ENCODE measurements at places on chromosomes 11 and 22.

DNA sequence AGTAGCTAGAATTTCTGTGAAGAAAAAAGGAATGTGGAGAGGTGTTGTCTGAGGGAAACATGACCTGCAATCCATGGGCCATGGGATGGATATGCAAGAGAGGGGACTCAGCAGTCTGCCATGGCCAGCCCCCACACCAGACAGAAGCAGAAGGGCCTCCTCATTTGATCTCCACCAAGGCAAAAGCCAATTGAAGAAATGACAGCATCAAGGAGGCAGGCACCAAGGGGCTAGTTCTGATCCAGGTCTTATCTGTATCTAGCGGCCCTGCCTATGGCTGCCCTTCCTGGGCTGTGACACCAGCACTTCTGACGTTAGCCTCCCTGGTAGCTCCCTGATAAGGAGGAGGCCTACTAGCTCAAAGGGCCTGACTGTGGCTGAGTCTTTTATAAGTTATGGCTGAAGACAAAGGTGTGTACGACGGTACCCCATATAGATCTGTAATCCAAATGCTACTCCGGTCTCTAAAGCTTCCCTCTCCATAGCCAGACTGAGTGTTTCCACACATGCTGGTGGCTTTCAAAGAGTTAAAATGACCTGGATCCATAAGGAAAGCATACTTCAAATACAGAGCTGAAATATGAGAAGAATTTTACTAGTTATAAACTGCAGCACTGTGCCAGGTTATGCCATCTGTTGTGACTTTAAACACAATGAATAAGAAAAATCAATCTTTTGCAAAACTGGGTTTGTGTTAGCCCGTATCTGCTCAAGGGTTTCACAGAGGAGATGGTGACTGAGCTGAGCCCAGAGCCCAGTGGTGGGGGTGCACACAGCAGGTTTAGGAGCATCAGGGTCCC, 34.4 kb downstream of the HIRA start:
- DNase-seq = no peak

GRCh38 chr11:116532066-116532465, 240.7 kb downstream of the BUD13 start:
- DNase-seq = no peak

DNA sequence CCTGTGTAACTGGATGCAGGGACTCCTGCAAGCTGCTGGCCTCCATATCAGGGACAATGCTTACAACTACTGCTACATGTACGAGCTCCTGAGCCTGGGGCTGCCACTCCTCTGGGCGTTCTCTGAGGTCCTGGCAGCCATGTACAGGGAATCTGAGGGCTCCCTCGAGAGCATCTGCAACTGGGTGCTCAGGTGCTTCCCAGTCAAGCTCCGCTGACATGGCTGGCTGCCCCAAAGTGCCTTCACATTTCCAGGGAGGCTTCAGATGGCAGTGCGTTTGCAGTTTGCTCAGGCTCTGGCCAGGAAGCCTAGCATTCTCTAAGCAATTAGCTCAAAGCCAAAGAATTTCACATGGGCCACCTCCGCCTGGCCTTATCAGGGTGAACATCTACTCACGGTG, 117.4 kb upstream of the PARVA start:
- no peak for DNase-seq

DNA sequence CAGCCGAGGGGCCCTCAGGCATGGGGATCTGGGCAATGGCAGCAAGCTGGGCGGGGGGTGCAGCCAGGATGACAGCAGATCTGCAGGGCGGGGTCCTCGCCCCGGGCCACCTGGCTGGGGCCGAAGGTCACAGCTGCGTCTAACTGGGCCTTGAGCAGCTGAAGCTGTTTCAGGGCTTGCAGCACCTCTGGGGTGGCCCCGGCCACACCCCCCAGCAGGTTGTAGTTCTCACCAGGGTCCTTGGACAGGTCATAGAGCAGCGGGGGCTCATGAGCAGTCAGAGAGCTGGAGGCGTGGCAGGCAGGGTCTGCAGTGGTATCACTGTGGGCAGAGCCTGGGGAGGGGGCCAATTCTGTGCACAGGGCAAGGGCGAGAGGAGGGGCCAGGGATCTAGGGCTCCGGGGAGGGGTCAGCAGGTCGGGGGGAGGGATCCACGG, 2.8 kb downstream of the ARSA start:
- DNase-seq = no peak

- no peak for DNase-seq
These were observed 535.1 kb upstream of the ARHGAP42 start for GRCh38 chr11:100151944-100152343.

DNA sequence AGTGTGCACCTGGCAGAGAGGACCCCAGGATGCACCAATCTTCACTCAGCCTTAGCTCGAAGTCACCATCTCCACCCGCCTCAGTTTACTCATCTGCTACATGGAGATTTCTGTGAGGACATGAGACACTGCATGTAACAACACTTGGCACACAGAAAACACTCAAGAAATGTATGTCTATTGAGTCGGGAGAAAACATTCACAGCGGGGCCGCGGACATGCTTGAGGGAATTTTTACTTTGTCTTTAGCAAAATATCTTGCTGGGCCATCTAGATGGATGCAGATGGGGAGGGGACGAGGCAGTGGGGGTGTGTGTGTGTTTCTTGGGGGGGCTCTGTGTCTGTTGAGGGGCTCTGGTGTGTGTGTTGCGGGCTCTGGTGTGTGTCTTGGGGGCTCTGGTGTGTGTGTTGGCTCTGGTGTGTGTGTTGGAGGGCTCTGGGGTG, 28.4 kb upstream of the RFPL3 start:
- DNase-seq = no peak

DNA sequence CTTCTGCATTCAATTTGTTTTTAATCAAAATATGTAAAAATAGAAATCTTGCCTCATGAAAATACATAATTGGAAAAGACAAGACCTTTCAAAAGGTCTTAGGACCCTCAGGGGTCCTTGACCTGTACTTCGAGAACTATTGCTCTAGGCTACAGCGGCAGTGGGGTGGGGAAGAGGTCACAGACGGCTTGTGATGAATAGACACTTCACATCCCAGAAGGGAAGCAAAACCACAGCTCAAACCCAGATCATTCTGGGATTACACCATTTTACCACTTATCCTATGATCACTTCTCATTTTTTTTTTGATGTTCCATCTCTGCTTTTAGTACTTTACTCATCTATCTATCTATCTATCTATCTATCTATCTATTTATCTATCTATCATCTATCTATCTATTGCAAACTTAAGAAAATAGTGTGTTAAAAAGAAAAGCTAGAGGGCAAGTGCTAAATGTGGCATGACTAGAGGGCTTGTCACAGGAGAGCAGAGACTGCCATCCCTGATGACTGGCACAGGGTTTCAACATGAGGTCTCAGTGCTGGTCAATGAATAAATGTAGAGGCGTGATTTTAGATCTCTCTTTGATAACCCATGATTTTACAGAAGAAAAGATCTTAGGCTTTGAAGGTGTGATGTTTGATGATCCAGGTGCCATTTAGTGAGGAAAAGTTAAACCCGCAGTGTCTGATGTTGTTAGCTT, 37.1 kb downstream of the RNF141 start:
- no peak for DNase-seq

DNA sequence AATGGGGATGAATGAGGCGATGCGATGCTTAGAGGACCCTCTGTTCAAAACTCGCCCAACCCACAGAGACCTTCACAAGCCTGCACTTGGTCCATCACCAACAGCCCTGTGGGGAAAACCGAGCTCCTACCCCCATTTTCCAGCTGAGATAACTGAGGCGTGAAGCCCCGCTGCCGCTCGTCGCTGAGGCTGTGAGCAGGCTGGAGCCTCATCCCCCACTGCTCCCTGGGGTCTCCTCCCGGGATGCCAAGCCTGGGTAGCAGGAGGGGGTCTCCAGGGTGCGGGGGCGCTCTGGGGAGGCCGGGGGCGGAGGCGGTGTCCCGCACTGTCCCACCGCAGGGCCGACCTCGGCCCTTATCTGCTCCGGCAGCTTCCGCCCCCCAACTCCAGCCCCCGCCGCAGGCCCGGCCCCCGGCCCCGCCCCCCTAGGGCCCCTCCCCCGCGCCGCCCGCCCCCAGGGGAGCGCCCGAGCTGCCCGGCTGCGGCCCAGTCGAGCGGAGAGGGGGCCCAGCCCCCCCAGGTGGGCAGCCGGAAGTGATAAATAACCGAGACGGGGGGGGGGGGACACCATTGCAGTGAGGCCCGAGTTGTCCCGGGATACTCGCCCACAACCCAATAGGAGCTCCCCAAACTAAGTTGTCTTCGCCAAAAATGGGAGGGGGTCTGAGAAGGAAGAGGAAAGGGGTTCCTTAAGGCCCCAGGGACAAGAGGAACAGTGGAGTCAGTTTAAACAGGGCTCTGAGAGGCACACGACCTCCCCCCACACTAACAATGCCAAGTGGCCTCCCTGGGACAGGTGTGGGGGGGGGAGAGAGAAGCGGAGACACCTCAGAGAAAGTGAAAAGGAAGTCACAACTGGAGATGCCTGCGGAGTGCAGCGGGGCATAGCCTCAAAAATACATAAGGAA, 8.3 kb upstream of the SLC39A13 start:
- peak; percentile 86 for DNase-seq

DNA sequence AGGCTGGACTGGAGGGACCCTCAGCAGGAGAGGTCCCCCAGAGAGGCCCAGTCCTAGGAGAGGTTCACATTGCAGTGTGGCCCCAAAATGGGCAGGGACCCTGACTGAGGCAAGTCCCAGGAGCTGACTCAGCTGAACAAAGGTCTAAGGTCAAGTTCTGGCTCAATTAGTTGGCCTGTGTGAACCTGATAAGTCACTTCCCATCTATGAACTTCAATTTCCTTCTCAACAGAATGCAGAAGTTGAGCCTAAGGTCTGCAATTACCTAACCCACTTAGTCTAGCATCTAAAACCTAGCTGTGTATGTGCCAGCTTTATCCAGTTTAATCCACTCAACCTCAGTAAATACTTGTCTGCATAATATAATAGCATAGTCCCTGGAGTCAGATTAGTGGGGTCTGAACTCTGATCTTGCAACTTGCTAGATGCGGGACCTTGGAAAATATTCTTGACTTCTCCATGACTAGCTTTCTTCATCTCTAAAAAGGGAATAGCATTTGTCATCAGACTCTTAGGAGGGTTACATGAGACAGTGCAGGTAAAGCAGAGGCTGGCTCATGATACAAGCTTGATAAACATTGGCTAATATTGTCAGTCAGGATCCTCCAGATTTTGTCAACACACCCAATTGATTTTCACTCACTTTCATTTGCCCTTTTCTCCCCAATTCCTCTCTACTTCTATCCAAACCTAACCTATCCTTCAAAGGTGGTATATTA, 465.5 kb downstream of the INSC start:
- no peak for DNase-seq

DNA sequence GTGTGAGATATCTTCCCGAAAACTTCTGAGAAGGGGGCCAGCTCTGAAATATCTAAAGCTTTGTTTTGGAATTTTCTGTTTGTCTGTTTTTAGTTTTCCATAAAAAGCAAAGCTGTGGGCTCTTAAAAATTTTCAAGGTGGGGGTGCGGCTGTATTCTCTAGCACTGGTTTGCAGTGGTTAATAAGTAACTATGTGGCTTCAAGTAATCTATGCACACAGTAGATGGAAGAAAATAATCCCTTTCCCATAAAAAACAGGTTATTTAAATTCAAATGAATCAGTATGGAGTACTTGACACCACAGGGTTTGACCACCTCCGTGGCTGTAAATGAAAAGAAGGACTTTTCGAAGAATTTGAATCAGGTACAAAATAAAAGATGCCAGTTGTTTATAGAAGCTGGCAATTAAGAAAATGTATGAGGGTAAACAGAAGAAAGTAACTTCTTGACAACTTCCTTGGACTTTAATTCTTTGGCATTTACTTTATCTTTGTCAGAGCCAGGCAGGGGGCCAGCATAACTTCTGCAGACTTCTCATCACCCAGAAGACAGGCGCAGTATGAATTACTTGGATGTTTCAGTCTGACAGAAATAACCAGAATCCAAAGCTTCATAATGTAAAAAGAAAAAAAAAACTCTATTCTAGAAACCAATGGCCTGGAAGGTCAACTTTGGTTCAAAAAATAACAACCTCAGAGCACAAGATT, 981.0 kb downstream of the DLG2 start:
- no peak for DNase-seq

GRCh38 chr11:20596205-20597153, 2.9 kb upstream of the SLC6A5 start:
- no peak for DNase-seq

DNA sequence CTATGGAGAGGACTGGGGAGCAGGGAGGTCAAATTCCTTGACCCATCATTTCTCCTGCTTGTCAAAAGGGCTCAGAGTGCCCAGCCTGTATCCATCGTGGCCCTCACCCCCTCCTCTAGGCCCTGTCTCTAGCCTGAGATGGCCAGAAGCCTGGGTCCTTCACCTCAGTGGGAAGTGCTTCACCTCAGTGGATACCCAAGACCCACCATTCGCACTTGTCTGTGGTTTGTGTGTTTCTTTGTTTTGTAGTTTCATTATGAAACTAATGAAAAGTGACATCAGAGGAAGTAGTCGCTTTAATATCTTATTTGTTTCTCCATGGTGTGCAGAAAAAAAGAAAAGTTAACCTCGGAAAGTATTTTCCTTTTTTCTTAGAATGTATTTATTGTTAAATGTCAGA, 194.0 kb upstream of the CADM1 start:
- no peak for DNase-seq

DNA sequence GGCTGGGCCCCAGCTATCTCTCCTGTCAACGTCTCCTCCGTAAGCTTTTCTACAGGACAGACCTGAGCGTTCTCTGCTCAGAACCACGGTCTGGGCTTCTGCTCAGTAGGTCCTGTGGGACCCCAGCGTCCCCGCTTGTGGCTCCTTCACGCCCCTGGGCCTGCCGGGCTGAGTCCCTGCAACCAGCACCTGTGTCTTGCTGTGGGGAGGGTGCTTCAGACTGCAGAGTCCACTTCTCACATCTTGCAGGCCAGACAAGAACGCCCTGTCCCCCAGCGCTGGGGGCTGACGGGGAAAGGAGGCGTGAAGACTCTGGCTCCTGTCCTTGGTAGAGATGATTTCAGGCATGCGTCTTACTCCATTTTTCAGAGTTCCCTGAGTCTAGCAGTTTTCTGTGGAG, 1480.8 kb downstream of the BRD1 start:
- no peak for DNase-seq

DNA sequence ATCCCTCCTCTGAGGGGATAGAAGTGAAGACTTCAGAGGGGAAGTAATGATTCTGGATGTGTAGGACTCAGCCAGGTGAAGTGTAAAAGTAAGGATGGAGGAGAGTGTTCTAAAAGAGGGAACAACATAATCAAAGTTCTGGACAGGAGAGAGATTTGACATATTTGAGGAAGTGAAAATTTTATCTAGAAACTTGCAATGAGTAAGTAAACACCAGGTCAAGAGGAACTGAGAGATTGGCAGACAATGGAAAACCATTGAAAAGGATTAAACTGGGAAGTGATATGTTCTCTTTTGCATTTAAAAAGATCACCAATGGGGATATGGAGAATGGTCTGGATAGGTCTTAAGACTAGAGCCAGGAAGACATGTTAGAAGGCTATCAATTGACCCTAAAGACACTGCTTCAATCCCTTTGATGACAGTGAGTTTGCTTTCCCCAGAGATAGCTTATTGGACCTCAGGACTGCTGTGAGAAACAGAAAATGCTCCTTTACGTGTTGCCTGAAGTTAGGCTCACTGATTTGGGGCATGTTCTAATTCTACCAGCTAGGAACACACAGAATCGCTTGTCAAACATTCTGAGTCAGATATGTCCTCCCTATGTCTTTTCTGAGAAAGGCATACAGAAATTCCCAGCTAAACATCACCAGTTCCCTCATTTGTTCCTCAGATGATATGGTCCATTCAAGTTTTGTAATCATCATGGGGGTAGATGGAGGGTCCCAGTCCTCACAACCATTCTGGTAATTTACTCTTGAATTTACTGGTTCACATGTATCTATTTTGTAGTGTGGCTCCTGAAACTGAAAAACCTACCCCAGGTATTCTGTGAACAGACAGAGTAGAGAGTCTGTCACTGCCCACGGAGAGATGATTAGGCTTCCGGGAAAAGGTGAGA, 144.9 kb downstream of the MAML2 start:
- no peak for DNase-seq
